Activated naive CD8-positive, alpha-beta T cell treated with anti-CD3 and anti-CD28 coated beads, Interleukin-2, amount 50 U/mL, for 16 hours (primary cell): ENCODE measurements at places on chromosomes 2 and 18.

DNA sequence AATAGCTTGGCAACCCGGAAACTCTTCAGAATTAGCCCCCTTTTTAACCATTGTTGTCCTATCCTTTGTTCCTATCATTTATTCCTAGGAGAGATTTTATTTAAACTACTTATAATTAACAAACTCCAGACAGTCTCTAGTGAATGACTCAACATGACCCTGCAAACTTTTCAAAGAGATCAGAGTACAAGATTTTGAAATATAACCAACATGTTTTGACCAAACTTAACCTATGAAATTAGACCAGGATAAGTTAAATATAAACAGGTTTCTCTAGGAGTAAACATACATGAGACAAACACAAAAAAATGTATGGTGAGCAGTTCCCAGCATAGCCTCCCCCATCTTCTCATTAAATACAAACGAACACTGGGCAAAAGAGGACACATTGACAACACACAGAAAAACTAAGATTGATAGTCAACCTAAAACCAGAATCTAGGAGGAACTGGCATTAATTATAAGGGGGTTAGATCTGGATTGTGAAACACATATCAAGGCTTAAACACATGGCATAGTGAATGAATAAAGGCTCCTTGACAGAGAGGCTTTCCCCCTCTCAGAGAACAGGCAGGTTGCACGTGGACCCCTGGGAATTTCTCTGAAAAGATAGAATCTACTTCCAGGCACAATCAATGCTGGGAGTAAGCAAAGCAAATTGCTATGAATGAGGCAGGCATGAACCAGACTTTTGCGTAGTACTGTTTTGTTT, 284.1 kb downstream of the IRS1 start:
- DNase-seq: no peak

DNA sequence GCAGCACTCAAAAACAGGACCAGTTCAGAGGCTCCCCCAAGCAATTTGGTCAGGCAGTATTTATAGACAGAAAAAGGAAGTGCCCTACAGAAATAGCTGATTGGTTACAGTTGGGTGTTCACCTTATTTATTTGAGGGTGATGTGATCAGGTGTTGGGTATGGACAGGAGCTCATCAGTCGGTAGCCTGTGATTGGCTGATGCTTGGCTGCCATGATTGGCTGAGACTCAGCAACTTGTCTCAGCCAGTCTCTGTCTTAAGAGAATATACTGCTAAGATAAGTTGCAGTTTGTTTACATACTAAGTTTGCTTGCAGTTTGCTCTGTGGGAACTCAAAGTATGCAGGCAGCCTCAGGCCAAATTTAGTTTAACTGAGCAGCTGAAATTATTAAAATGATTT, 9.4 kb downstream of the ABCG8 start:
- DNase-seq: no peak

GRCh38 chr18:69257861-69258458, 142.7 kb upstream of the DOK6 start:
- no peak for DNase-seq

DNA sequence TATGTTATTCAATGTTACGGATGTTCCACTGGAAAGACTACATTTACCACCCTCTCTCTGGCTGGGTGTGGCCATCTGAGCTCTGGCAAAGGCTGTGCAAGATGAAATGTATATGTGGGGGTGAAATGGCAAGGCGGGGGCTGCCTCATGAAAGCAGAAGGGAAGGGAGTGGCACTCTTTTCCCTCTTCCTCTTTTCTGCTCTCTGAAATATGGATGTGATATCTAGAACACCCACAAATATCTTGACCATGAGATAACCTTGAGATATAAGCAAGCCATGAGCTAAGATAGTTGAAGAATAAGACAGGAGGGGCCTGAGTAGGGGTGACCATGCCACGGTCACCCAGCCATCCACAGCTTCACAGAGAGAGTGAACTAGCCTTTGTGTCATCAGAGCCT, 367.8 kb upstream of the ID2 start:
- no peak for DNase-seq

DNA sequence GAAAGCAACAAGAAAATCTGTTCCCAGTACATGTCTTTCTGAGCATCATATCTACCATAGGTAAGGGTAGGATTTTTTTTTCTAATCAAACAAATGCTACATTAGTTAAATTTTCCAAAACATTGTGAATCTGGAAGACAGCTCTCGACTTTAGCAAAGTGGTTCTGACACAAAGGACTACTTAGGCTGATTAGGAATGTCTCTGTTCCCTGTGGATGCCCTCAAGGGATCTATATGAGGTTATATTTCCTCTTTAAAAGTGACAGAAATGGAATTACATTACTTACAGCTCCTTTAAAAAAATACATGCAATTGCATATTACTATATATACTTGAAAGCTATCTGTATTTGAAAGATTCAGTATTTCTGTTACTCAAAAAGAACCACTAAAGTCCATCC, 15.4 kb downstream of the NYAP2 start:
- no peak for DNase-seq

- no peak for DNase-seq
Measured at GRCh38 chr2:3420076-3420768, 40.7 kb downstream of the TRAPPC12 start.

DNA sequence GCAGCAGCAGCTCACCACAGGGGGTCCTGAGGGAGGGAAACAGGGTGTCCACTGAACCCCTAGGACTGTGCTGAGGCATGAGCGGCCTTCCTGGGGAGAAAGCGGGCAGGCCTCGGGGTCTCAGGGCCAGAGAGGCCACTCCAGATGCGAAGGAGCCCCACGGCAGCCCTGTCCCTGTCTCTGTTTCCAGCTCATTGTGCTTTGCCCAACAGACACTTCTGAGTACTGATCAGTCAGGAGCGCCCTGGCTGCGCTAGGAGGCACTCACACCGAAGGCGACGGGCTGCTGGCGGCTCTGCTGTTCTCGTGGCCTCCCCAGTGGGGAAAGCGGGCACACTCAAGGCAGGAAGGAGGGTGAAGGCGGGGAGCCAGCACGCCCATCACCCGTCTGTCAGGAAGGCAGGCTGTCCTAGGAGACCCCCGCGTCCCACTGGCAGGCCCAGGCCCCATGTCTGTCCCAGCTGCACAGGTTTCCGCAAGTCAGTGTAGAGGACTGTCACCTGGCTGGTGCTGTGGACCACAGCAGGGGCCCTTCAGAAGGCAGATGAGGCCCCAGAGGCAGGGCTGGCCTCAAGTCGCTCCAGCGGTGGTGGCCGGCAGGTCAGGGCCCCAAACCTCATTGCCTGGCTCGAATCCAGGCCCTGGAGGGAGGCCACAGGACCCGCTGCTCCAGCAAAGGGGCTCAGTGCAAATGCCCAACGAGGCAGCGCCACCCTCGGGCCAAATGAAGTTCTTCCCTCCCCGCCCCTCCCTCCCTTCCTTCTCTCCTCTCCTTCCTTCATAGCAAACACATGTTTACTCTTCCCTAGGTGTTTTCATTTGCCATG, 6.8 kb downstream of the ESPNL start:
- no peak for DNase-seq

GRCh38 chr2:223797811-223798721, 39.3 kb downstream of the AP1S3 start:
- no peak for DNase-seq
